ENCODE measurements at places on chromosomes 3 and 15. TPM values are rescaled to one million over a fixed set of nuclear protein-coding genes. Genes with fewer than 3 reads are reported as not detected.

The ACKR4 gene
- 0.32 TPM for total RNA-seq

The GABRB3 gene
- not detected for total RNA-seq

The SAXO2 gene
- 0.83 TPM for total RNA-seq

The CHRNA7 gene
- 5.4 TPM for total RNA-seq

The NMNAT3 gene
- 3.7 TPM for total RNA-seq

The CCDC80 gene
- total RNA-seq: 0.08 TPM

The DVL3 gene
- 59.1 TPM for total RNA-seq

The C3orf52 gene
- 0.42 TPM for total RNA-seq

The ATP13A5 gene
- total RNA-seq: not detected

The P2RY14 gene
- total RNA-seq: 0.93 TPM

The GOLGA8M gene
- total RNA-seq: 24.6 TPM

The PML gene
- total RNA-seq: 65.8 TPM

The SPTBN5 gene
- total RNA-seq: 6.0 TPM

The NGLY1 gene
- 93.5 TPM for total RNA-seq

The RTP4 gene
- 8.0 TPM for total RNA-seq

The LRRC2 gene
- total RNA-seq: not detected

The AADACL2 gene
- total RNA-seq: not detected

Data from natural killer cell (primary cell).